Astrocyte (in vitro differentiated cells and primary cell): ENCODE measurements at places on chromosomes 16 and 17. TPM values are rescaled to one million over a fixed set of nuclear protein-coding genes. Genes with fewer than 3 reads are reported as not detected.

LPO gene
- total RNA-seq, result not detected in 2 replicates

C17orf78 gene
- total RNA-seq, result not detected in 2 replicates

DNAAF1 gene
- 0.30 and 0.38 TPM in 2 replicates for total RNA-seq

ENGASE gene
- total RNA-seq, result 11.5 and 11.6 TPM in 2 replicates

DNAJC7 gene
- 82.9 and 96.0 TPM in 2 replicates for total RNA-seq

BAIAP3 gene
- total RNA-seq, result 1.4 and 2.6 TPM in 2 replicates

C16orf96 gene
- total RNA-seq, result 0.20 and 0.38 TPM in 2 replicates

FBF1 gene
- 5.1 and 5.2 TPM in 2 replicates for total RNA-seq

HBA1 gene
- total RNA-seq, result 1.6 TPM in 1 of 2 replicates, not detected in the other

TEX2 gene
- total RNA-seq, result 56.1 and 58.2 TPM in 2 replicates

CDRT15L2 gene
- not detected in 2 replicates for total RNA-seq

NACA2 gene
- total RNA-seq, result not detected in 2 replicates

CRLF3 gene
- total RNA-seq, result 7.6 and 8.0 TPM in 2 replicates

ZG16 gene
- not detected in 2 replicates for total RNA-seq

CACNB1 gene
- 16.6 and 16.9 TPM in 2 replicates for total RNA-seq

PDILT gene
- total RNA-seq, result not detected in 2 replicates

NTN1 gene
- 8.6 and 9.8 TPM in 2 replicates for total RNA-seq

GPRC5C gene
- 65.3 and 70.4 TPM in 2 replicates for total RNA-seq

ATP1B2 gene
- 0.65 and 0.89 TPM in 2 replicates for total RNA-seq

MINK1 gene
- 51.3 and 63.2 TPM in 2 replicates for total RNA-seq

LHX1 gene
- 10.8 and 11.8 TPM in 2 replicates for total RNA-seq

GAST gene
- not detected in 2 replicates for total RNA-seq

PYDC1 gene
- not detected in 2 replicates for total RNA-seq

CCL2 gene
- total RNA-seq, result 44.1 and 54.2 TPM in 2 replicates

KIF2B gene
- not detected in 2 replicates for total RNA-seq

PRSS21 gene
- not detected in 2 replicates for total RNA-seq

SARM1 gene
- total RNA-seq, result 12.8 and 14.4 TPM in 2 replicates

KRTAP1-1 gene
- not detected in 2 replicates for total RNA-seq

CHMP6 gene
- 16.8 and 19.0 TPM in 2 replicates for total RNA-seq

CXCL16 gene
- 2.2 and 3.2 TPM in 2 replicates for total RNA-seq

SCN4A gene
- total RNA-seq, result 0.22 and 0.43 TPM in 2 replicates

C17orf67 gene
- 2.2 and 2.8 TPM in 2 replicates for total RNA-seq

MC1R gene
- 8.4 and 9.2 TPM in 2 replicates for total RNA-seq

SGCA gene
- total RNA-seq, result 0.32 TPM in 1 of 2 replicates, not detected in the other

ZNF23 gene
- total RNA-seq, result 10.9 and 12.4 TPM in 2 replicates

MXRA7 gene
- 177 and 179 TPM in 2 replicates for total RNA-seq

HCRT gene
- total RNA-seq, result not detected in 2 replicates

RAB11FIP4 gene
- total RNA-seq, result 1.9 and 4.4 TPM in 2 replicates

CCDC92B gene
- total RNA-seq, result 0.29 and 0.36 TPM in 2 replicates

KRT31 gene
- not detected in 2 replicates for total RNA-seq
